Stimulated activated CD8-positive, alpha-beta memory T cell treated with anti-CD3 and anti-CD28 coated beads, Interleukin-4, amount 100 ng/mL, for 1 hour (primary cell): ENCODE measurements at places on chromosomes 4 and X.

DNA sequence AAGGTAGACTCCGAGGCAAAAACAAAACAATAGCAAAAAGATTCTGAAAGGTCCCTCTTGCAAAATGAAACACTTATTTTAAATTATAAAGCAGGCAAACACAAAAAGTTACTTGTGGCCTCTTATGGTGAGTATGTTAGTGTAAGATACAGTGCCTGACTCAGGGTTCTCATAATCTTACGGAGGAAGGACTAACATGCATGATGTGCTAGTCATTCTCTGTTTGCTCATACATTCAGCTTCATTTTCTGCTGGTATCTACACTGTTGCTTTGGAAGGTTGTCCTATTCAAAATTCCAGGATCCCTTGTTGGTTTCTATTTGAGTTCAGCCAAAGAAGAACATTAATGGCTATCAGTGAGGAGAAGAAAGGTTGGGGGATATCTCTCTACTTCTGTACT, 249.1 kb upstream of the FAM47A start:
- DNase-seq, result no peak

DNA sequence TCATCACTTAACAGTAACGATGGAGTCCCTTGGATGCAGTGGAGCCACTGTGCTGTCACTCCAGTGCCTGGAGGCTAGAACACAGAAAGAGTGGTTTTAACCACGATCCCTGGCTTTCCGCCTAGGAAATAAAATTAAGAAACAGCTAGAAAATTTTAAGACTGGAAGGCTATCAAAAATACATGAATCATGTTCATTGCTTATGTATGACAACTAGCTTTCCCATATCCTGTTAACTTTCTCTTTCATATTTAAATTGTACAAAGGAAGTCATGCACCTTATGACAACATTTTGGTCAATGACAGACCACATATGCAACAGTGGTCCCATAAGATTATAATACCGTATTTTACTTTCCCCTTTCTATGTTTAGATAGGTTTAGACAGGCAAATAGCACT, 115.1 kb downstream of the GALNTL6 start:
- no peak for DNase-seq

GRCh38 chrX:43556207-43556606, 99.9 kb upstream of the MAOA start:
- no peak for DNase-seq

DNA sequence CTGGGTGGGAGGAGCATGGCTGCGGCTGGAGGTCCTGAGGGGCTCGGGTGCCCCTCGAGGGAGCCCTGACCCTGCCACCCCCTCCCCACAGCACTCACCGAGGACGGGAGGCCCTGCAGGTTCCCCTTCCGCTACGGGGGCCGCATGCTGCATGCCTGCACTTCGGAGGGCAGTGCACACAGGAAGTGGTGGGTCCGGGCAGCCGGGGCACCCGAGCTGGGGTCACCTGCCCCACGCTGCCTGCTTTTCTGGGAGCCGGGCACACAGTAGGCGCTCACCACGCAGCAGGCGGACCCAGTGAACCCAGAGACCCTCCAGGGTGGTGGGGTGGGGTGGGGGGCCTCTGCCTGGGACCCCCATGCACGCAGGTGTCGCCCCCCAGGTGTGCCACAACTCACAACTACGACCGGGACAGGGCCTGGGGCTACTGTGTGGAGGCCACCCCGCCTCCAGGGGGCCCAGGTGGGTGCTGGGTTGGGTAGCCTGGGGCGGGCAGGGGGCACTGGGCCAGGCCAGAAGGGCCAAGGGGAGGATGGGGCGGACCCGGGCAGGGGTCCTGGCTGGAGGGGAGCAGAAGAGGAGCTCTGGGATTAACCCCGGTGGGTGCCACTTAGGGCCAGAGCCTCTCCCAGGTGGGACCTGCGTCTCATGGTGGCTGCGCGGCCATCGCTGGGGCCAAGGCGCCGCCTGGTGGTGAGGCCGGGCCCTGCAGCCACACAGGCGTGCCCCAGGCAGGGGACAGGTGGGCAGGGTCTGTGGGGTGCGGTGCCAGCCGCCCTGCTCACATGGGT, 1.4 kb downstream of the HGFAC start:
- DNase-seq, result peak; percentile 13
